ENCODE measurements at places on chromosomes 5 and 9.

GRCh38 chr5:95075111-95075510, 209.8 kb downstream of the MCTP1 start:
- no peak for DNase-seq

GRCh38 chr9:3513265-3513818, 12.5 kb downstream of the RFX3 start:
- DNase-seq = no peak

DNA sequence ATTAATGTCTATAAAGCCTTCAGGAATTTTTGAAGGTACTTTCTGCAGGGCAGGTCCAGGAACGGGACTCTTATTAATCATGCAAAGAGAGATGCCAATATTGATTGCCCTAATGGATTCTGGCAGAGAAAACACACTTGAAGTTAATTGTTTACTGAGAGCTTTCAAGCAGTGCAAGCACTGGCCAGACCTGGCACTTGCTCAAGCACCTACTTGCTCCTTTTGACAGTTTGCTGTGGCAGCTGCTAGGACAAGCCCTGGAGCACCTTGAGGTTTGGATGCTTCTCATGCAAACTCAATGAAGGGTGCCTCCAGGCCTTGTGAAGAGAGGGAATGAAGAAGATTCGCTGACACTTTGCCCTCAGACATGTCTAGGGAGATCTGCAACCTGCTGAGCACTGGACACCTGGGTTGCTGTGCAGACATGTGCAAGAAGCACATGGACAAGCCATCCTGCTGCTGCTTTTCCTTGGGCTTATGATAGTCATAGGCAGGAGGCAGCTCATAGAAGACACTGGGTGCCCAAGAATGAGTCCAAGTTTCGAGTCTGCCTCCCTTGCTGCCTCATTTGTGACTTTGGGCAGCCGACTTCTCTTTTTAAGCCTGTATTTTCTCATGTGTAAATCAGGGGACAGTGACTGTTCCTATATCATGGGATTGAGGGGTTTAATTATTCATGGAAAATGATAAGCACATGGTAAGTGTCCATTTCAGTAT, 88.8 kb upstream of the EQTN start:
- DNase-seq = no peak

- no peak for DNase-seq
Measured at GRCh38 chr9:801399-802071, 40.0 kb upstream of the DMRT1 start.

- DNase-seq = no peak
Measured at GRCh38 chr5:61817472-61818326, 485.6 kb downstream of the ZSWIM6 start.

- DNase-seq = no peak
Measured at GRCh38 chr5:156393980-156394379, 67.0 kb downstream of the SGCD start.

DNA sequence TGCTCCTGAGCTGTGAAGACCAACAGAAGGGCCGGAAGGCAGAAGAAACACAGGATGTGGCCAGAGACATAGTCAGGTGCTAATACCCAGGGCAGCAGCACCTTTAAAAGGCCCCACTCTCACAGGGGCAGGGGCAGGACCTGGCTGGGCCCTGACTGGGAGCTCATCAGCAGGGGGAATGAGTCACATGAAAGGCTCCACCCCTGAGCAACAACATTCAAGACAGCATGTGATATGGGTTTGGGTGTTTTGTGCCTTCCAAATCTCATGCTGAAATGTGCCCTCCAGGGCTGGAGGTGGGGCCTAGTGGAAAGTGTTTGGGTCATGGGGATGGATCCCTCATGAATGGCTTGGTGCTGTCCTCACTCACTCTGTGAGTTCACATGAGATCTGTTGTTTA, 181.7 kb downstream of the ERCC6L2 start:
- DNase-seq = no peak

DNA sequence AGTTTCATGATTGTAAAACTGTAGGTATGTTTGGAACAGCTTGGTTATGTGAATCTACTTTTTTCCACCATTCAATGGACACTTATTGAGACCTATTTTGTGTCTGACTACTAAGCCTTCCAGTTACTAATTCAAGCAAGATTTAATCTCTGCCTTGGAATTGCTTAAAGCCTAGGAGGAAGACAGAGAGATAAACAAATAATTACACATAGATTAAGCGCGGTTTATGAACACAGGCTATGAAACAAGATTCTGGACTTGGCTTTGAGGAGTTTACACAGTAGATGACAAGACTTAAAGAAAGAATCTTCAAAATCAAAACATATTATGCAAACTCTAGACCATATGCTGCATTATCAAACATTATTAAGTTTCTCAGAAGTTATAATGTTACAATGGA, 340.4 kb downstream of the RASEF start:
- DNase-seq = no peak

DNA sequence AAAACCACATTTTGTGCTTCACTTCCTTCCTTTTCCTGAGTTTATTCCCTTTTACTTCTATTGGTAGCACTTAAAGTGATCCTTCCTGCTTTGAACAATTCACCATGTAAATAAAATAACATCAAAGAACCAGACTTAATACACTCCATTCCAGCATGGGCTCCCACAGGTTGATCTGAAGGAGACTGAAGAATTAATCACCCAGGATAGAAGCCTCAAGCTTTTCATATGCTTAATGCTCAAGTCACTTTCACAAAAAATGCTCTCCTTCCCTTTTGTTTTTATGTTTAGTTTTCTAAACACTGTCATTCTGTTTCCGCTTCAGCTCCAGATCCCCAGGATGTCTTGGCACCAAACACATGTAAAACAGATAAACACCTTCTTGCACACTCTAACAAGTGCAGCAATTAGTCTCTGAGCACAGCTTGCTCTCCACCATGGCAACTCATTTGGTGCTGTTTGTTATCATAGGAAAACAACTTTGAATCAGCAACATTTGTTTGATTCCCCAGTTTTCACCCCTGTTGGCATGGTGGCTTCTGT, 37.0 kb downstream of the DMRTA1 start:
- DNase-seq = no peak

- no peak for DNase-seq
Measured at GRCh38 chr5:8848997-8849594, 696.8 kb downstream of the SEMA5A start.

- DNase-seq = no peak
Measured at GRCh38 chr9:130448035-130448624, 3.4 kb downstream of the ASS1 start.

GRCh38 chr9:84681516-84682285, 12.2 kb downstream of the NTRK2 start:
- DNase-seq = no peak

- DNase-seq = no peak
Measured at GRCh38 chr9:15246243-15246642, 60.8 kb downstream of the TTC39B start.

- no peak for DNase-seq
Measured at GRCh38 chr5:61071526-61071925, 90.7 kb downstream of the SMIM15 start.

- no peak for DNase-seq
Measured at GRCh38 chr9:81377320-81377719, 312.0 kb downstream of the TLE1 start.

GRCh38 chr9:122144836-122145591, 14.6 kb downstream of the NDUFA8 start:
- no peak for DNase-seq

DNA sequence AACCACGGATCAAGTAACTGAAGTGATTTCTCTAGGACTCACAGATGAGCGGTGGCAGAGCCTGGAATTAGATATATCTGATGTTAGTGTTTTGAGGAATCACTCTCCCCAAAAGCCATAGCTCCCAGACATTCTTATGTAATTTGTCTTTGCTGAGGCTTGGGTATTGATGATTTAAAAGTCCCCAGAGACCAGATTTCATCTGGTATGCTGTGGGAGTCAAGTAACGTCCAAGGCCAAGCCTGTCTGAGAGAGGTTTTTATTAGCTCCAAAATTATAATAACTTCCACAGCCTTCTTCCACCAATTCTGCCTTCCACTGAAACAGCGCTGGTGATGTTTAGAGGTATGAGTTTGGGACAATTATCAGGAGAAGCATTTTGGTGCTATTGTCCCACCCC, 21.3 kb upstream of the KCNIP1 start:
- DNase-seq = no peak

- no peak for DNase-seq
Measured at GRCh38 chr5:82917584-82917983, 159.6 kb downstream of the TMEM167A start.

DNA sequence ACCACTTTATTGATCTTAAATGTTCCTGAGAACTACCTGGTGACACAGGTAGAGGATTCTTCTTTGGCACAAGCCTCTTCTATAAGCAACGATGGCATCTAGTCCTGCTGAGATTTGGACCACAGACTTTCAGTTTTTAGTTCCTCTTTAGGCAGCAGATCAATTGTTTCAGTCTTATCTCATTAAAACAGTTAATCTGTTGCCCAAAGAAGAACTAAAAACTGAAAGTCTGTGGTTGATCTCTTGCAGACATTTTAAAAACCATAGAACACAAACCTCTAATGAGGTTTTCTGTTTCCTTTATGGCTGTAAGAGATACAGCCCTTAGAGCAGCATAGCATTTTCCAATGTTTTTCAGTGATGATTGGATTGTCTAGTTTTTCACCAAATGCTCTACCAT, 480.9 kb downstream of the MTRR start:
- DNase-seq = no peak

DNA sequence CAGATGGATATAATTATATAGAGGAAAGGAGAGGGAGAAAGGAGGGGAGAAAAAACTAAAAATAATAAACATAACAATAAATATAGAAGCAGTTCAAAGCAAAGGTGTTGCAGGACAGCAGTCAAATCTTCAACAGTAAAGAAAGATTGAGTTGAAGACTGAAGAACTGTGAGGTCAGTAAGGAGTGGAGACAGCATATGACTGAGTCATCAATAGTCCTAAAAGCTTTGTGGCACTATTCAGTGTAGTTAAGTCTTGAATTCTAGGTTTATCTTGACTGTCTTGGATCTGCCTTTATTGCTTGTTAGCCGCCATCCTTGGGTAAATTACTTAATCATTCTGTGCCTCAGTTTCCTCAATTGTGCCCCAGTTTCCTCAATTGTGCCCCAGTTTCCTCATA, 137.0 kb downstream of the MRPS30 start:
- DNase-seq = no peak

- DNase-seq = no peak
Measured at GRCh38 chr9:88077071-88077617, 61.1 kb downstream of the SPATA31C2 start.

DNA sequence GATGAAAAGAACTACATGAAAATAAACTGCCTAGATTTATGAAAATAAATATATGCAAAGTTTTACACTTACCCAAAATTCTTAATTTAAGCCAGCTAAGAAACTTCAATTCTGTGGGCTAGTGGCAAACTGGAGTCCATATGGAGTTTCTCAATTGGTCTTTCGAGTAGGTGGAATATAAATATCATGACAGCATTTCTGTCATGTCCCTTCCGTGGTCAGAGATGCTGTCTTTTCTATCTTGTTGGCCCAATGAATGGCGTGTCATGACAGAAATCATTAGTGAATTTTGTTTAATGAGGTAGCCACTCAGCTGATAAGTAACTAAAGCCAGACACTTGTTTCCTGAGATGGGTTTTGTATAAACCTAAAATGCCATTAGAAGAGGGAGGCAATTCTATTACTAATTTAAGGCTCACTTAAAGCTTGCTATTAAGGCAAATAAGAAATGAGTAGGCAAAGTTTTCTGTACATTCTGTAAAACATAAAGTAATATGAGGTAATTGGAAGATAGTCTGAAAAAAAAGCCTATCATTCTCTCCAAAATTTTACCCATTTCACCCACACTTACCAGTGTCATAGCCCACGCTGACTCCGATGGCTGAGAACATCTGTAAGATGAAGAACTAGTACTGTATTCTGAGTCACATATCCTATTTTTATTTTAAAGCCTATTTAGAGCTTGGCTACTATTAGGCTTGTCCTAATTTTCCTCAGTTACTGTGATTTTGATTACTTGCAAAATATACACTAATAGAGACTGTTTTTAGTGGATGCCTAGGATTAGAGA, 419.3 kb upstream of the MEF2C start:
- no peak for DNase-seq

- no peak for DNase-seq
Measured at GRCh38 chr5:58076483-58077257, 383.2 kb downstream of the PLK2 start.

- DNase-seq = no peak
Measured at GRCh38 chr9:21574261-21574660, 92.1 kb upstream of the IFNE start.

DNA sequence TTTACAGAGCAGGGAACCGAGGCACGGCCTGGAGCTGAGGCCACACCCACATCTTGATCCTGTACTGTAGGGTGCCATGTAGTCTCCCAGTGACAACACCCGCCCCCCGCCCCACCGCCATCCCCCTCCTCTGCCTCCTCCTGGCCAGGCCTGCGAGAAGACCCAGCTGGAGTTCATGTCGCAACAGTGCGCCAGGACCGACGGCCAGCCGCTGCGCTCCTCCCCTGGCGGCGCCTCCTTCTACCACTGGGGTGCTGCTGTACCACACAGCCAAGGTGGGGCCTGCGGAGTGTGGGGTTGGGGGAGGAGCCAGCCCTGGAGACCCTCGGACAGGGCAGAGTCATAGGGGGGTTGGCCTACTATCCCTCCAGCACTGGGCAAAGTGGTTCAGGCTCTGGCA, 14.5 kb downstream of the ADAMTS13 start:
- no peak for DNase-seq

DNA sequence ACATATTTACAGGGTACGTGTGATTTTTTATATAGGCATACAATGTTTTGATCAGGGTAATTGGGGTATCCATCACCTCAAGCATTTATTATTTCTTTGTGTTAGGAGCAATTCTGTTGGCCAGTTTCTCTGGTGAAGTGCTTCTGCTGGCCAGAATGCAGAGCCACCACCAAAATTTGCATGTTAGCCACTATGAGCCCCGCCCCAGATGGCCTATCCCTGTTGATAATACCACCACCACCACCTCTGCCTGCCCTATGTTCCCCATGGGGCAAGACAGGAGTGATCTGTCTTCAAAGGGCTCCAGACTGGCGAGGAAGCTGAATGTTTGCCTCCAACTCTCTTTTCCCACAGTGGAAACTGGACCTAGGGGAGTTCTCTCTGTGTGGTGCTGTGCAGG, 26.0 kb upstream of the JAK2 start:
- no peak for DNase-seq

DNA sequence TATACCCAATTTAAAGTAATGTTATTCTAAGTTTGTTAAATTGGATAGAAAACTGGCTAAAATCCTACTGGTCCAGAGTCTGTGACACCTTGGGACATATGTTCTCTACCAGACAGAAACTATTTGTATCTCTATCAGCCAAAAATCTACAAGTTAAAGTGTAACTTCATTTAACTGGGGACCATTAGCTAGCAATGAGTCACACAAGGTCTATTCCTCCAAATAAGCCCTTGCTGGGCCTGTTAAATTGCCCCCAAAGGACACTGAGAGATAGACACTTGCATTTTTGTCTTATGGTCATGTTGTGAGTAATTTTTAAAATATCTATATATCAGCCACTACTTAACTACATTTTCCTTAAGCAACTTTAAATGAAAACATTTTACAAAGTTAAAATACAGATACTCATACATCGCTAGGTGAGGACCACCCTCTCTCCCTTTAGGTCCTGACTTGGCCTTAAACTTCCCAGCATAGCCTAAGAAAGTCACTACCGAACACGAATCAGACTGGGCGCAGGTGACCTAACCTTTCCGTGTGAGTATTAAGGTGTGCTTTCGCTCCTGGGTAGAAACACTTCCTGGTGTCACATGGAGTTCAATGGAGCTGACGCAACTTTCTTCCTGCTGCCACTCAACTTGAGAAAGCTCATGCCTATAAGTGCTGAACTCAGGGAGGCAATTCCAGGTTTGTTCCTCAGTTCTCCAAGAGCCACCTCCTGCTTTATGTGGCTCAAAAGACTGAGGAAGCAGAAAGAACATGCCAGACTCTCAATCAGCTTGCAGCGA, 249.1 kb downstream of the DIRAS2 start:
- no peak for DNase-seq

Data from stimulated activated CD8-positive, alpha-beta memory T cell treated with anti-CD3 and anti-CD28 coated beads, Interleukin-2, amount 100 ng/mL, for 48 hours (primary cell).